ENCODE measurements at places on chromosomes 1 and 21.

DNA sequence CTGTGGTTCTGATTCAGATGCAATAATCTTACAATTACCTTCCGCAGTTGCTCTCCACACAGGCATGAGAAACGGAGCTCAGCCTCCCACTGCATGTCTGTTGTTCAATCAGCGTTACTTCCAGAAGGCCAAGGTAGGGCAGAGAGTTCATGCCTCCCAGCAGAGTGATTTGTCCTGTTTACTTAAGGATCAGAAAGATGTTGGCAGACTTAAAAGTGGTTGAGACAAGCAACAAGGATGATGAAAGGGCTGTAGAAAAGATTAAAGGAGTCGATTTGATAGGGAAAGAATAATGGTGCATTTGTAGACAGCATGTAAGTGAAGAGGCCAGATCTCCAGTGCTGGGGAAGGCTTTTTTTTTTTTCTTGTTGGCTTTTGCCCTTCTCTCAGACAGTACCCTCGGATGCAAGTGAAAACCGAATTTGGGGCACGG is 26.6 kb downstream of the ARMH1 start:
- peak; percentile 70 for DNase-seq

- DNase-seq, result no peak
Observed at GRCh38 chr1:179969962-179970361, 15.4 kb downstream of the CEP350 start.

GRCh38 chr1:111628153-111628552 is 8.6 kb downstream of the RAP1A start:
- no peak for DNase-seq

DNA sequence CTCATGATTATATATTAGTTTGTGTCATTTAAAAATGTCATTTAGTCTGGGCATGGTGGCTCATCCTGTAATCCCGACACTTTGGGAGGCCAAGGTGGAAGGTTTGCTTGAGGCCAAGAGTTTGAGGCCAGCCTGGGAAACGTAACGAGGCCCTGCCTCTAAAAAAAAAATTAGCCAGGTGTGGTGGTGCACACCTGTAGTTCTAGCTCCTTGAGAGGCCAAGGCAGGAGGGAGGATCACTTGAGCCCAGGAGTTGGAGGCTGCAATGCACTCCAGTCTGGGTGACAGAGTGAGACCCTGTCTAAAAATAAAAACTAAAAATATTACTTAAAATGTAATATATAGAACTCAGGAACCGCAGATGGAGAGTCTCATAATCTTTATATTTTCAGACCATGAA is 34.6 kb downstream of the RUNX3 start:
- DNase-seq, result no peak

GRCh38 chr1:117044217-117044616 is 15.9 kb upstream of the TTF2 start:
- no peak for DNase-seq

- no peak for DNase-seq
Observed at GRCh38 chr1:13799502-13800283, 99.7 kb downstream of the PRDM2 start.

DNA sequence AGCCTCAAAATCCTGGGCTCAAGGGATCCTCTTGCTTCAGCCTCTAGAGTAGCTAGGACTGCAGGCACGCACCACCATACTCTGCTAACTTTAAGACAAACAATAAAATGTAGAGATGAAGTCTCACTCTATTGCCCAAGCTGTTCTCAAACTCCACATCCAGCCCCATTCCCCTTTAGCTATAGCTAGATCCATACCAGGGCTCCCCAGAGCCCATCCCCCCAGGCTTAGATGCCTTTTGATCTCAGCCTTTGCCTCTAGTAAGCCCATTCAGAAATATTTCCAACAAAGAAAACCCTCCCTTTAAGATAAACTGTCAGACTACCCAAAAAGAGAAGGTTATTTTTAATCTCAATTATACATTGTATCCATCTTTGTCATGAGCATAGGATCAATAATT is 325.4 kb downstream of the CHRM3 start:
- DNase-seq, result no peak

DNA sequence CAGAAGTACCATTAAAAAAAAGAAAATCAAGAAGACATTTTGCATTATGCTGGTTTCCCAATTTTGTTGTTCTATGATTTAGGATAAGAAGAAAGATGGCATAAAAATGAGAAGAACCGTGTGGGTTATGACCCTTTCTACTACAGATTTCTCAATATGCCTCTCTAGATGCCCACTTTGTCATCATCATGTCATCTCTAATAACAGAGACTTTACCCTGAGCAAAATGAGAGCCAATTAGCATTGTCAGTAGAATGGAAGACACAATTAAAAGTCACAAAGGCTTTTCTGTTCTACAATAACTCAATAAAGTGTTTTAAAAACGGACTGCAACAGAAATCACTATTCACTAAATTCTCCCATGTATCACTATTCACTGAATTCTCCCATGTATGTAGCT is 85.5 kb downstream of the RAB3GAP2 start:
- no peak for DNase-seq

DNA sequence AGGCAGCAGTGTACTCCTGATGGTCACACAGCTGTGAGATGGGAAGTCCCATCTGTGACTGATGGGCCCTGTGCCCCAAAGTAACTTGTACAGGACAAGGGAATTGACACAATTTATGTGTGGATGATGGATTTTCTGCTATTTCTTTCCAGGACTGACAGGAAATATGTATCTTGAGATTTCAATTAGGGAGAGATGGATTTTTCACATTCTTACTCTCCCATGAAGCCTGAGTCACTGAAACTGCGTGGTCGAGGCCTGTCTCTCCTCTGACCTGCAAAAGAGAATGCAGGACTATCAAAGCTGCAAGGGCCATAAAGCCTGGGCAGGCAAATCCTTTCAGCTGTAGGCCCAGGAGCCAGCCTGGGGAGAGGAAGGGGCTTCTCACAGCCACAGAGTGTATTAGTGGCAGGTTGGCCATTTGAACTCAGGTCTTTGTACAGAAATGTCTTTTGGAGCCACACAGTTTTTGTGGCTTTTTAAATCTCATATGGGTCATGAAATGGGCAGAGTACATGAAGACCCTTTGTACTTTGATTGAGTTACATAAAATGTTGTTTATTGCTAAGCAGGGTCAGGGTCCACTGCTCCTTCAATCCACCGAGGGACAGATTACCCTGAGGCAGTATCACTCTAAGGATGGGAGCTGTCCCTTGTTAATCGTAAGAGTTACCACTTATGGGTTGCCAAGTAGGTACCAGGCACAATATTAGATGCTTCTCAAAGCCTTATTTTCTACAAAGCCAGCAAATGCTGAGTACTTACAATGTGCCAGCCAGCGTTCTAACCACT is 14.8 kb downstream of the ALX3 start:
- DNase-seq, result peak; percentile 25

- no peak for DNase-seq
Observed at GRCh38 chr1:36177589-36178431, 21.9 kb downstream of the MAP7D1 start.

DNA sequence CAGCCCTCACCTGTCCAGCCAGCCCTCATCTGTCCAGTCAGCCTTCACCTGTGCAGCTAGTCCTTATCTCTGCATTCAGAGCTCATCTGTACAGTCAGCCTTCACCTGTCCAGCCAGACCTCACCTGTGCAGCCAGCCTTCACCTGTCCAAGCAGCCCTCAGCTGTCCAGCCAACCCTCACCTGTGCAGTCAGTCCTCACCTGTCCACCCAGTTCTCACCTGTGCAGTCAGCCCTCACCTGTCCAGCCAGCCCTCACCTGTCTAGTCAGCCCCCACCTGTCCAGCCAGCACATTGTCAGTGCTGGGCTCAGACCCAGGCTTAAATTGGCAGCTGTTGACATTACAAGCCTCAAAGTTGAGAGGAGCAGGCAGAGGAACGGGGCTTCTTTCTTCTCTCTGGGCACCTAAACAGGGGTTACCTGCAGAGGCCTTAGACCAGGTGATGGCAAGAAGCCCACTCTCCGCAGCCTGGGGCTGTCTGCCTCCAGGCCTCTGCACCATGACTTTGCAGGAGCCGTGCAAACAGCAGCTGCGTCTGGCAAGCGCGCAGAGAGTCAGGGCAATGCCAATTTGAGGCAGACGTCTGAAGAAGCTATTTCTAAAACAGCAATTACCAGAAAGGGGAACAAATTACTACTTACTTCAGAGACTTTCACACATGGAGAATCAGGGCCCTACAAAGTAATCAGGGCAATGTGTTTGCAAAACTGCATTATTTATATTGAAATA is 506.1 kb downstream of the NPHP4 start:
- DNase-seq, result no peak

DNA sequence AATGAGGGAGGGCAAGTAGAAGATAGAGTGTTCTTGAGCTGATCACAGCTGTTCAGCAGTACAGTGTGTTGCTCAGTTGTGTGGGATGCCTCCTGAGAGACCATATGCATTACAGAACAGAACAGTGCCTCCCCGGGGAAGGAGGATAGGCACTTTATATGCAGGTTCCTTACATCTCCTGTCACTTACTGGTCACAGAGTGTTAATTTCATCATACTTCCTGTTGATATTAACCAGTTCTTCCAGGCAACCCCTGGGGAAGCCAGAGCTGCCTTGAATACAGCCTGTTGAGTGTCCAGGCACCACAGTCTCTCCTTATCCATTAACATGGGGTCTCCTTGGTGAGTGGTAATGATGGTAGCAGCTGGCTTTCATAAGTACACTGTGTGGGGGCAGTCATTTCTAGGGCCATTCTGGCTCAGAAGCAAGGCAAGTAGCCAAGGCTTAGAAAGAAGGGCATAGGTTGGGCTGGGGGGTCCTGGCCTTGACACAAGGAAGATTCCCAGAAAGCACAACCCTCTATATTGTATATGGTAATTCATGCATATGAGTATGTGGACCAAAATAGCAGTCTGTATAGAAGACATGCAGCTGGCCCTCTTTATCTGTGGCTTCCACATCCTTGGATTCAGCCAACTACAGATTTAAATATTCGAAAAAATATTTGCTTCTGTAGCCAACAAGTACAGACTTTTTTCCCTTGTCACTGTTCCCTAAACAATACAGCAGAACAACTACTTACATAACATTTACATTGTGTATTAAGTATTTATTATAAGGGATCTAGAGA is 142.4 kb downstream of the ZP4 start:
- no peak for DNase-seq

DNA sequence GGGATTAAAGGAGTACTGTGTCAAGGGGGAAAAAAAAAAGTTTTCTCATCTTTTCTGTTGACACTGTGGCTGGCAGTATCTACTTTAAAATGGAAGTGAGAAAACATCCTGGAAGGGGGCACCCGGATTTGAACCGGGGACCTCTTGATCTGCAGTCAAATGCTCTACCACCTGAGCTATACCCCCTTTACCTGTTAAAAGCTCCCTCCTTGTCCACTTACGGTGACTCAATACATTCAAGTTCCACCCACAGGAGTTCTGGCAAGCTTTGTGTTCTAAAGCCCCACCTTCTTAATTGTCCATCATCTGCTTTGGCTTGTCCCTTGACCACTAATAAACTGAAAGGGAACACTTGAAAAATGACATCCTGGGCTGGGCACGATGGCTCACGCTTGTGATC is 68.2 kb downstream of the FNBP1L start:
- no peak for DNase-seq

- no peak for DNase-seq
Observed at GRCh38 chr1:166971252-166971651, 4.1 kb downstream of the ILDR2 start.

- no peak for DNase-seq
Observed at GRCh38 chr21:42447732-42448131, 44.0 kb downstream of the UBASH3A start.

DNA sequence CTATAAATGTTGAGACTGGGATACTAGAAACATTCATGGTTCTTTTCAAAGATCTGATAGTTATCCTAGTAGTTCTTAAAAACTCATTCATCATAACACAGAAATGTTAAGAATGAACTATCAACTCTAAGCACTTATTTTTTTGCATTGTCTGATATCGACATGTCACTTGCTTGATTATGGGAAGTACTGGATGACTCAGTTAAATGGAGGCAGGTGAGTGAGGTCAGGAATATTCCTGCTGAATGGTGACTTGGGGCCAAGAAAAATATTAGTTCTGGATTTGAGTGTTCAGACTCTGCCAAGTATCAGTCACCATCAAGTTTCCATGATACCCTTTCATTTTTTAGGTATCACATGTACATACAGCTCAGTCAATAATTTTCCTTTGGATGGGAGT is 63.6 kb downstream of the NEK7 start:
- DNase-seq, result peak; percentile 91

DNA sequence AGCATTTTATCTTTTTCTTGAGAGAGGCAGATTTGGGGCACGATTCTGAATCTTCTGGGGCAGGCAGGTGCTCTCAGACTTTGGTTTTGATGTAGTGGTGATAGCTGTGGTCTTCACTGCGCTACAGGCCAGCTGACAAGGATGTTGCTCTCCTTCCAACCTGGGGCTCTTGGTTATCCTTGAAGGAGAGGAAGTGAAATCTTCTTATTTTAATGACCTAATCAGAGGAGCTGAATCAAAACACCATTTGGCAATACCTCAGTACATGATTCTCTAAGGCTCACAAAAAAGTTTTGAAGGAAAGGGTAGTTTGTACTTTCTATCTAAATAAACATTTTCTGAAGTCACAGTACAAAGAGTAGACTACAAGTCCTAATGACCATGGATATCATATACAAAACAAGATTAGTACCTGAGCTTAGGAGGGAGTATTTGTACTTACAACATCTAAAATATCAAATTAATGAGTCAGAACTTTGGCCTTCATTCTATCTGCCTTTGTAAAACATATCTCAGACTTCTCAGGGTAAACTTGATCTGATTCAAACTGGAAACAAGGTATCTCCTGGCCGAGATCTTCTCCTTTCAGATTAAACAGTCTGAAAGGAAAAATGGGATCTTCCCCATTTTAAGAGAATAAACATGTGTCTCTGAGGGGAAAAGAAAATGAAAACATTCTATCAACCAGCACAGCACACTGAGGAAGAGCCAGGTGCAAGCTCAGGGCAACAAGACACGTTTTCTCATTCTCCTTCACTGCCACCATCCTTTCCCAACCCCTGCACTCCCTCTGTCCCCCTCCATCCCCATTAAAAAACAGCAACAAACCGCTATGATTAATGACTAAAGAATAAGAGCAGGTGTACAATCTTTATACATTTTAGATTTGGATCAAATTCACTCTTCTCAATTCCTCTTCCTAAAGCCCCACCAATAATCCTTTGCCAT is 69.2 kb downstream of the SH3GLB1 start:
- peak; percentile 54 for DNase-seq

GRCh38 chr1:160171980-160172379 is 18.4 kb upstream of the CASQ1 start:
- no peak for DNase-seq

- no peak for DNase-seq
Observed at GRCh38 chr1:216090556-216090955, 332.7 kb downstream of the USH2A start.

- DNase-seq, result no peak
Observed at GRCh38 chr21:41828884-41829360, 50.2 kb downstream of the PRDM15 start.

- peak; percentile 30 for DNase-seq
Observed at GRCh38 chr1:46667782-46668760, at the start of gene ATPAF1. Gene ATPAF1, minus strand, starts transcription at chr1:46668364. Its CDS starts 42 bp downstream, at chr1:46668322.

DNA sequence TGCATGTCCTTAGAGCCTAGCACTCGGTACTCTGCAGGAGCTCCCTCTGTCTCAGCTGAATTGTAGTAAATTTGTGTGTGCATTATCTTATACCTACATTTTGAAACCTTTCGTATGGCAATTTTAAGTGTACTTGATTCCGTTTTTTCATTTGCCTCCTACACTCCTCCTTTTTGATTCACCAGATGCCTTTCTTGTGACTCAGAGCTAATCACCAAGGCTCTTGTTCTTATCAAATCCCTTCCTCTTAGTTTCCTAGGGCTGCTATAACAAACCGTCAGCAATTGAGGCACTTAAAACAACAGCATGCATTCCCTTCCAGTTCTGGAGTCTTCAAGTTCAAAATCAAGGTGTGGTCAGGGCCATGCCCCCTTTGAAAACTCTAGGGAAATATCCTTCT is 261.0 kb downstream of the ASTN1 start:
- DNase-seq, result peak; percentile 60
